ENCODE measurements at places on chromosomes 5 and 9.

DNA sequence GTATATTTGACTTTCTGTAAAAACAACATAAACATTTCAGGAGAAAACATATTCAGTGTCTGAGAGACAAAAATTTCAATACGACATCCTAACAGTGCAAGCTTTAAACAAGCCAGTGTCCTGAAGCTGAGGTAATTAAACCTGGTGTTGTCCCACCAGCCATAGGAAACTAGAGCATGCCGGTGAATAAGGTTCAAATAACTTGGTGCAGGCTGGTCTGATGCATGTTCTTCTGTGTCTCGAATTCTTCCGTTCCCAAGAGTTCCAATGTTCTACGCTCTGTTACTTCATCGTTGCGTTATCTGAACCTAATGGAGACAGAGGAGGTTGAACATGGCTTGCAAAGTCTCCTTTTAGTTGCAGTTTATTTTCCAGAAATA lies 48.9 kb downstream of the ADAMTS16 start:
- DNase-seq, result no peak

DNA sequence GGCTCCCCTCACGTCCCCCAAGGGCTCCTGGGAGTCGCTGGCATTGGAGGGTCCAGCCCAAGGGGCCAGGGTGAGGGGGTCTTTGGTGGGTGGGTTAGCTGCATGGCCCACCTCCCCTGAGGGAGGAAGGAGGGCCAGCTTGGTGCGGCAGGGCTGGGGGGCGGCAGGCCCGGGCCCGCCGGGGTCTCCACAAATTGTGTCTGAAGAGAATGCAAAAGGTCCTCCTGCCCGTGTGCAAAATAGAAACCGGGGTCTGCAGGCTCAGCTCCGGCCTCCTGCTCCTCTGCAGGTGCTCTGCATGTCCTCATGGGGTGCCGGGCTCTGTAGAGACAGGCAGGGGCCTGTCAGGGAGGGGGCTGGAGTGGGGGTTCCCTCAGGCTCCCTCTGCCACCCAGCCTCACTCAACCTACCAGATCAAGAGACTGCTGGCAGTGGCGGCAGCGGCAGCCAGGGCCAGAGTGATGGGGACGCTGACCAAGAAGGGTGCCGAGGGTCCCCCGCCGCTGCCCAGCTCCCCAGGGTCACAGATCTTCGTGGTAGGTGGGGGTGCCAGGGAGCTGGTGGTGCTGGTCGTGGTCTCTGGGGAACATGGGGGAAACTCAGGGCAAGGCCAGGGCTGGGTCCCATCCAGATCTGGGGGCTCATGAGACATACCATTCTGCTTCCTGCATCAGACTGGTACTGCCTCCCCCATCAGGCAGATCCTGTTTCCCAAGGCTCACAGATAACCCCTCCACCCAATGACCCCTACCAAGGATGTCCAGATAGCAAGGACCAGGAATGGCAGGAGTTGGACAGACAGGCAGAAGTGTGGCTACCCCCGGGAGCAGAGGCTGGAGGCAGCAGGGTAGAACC lies 29.2 kb upstream of the ENHO start:
- DNase-seq, result no peak

DNA sequence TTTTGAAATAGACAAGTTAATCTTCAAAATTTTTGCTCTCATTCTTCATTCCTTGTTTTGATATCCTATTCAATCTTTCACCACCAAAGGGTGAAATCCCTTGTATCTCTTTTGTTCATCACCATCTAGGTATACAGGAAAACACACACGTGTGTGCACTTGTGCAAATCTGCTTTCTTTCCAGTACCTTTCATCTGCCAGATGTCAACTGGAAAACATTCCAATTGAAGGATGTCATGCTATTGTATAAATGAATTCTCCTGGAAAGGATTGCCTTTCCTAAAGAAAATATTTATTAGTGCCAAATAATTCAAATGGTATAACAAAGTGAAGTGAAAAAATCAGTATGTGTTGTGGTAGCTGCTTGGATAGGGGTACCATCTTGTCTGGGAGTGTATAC lies 123.7 kb downstream of the RANBP17 start:
- DNase-seq, result no peak

DNA sequence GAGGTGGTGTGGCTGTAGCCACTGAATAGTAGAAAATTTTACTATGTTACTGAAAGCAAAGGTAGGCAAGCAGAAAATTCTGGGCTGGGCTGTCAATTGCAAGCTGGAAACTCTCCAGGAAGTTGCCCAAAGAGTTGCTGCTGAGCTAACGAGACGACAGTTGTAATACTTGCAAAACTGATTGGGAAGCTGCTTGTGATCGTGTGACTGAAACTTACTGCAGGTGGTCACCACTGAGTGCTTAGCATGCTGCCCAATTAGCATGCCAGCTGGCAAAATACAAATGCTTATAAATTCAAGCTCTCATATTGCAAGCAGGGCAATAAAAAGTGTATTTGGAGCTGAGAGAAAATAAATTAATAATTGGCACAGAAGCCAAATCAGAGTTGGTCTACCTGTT lies 758.5 kb upstream of the EDIL3 start:
- no peak for DNase-seq

- peak; percentile 69 for DNase-seq
These were observed 4.5 kb downstream of the FBXW5 start for GRCh38 chr9:136939996-136940525.

DNA sequence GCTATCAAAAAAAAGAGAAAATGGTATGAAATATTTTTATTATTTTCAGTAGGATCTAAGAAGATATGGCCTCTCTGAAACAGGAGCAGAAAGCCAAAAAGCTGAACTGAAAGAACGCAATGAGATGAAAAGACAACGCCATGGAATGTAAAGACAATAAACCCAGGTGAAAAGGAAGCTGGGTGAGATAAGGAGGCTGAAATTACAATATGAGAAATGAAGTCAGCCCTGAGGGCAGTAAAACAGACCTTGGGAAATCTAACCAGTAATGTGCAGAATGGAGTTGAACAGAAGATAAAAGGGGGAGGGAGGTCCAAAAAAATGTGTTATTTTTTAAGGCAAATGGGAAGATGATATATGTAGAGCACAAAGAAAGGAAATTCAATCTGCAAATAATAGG lies 265.3 kb downstream of the ENC1 start:
- DNase-seq, result no peak

- DNase-seq, result peak; percentile 60
These were observed 181.5 kb upstream of the RAI14 start for GRCh38 chr5:34474573-34475021.

DNA sequence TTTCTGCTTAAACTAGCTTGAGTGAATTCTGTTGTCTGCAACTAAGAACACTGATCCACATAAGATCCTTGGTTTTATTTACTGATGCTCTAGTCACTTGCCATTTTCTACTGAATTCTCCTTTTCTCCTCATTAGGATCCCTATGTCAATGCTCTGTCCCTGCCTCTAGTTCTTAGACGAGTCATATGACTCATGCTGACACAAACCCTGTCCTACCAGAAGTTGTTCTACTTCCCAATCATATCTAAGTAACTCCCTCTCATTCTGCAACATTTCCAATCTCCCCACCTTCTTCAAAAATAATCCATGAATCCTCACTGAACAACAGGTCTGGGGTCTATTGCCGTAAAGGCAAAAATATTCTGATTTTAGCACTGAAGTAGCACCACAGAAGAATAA lies 47.1 kb upstream of the DMRT1 start:
- DNase-seq, result no peak

GRCh38 chr5:79318935-79319614 lies 83.1 kb downstream of the JMY start:
- no peak for DNase-seq

- no peak for DNase-seq
These were observed 8.8 kb downstream of the KDM4C start for GRCh38 chr9:6766606-6767005.

GRCh38 chr5:32598997-32599549 lies 13.7 kb downstream of the SUB1 start:
- no peak for DNase-seq

GRCh38 chr9:105656131-105656921 lies 5.9 kb upstream of the TAL2 start:
- peak; percentile 9 for DNase-seq

- DNase-seq, result no peak
These were observed 3.2 kb upstream of the P4HA2 start for GRCh38 chr5:132230871-132231270.

- no peak for DNase-seq
These were observed 194.6 kb downstream of the AOPEP start for GRCh38 chr9:94921092-94921471.

DNA sequence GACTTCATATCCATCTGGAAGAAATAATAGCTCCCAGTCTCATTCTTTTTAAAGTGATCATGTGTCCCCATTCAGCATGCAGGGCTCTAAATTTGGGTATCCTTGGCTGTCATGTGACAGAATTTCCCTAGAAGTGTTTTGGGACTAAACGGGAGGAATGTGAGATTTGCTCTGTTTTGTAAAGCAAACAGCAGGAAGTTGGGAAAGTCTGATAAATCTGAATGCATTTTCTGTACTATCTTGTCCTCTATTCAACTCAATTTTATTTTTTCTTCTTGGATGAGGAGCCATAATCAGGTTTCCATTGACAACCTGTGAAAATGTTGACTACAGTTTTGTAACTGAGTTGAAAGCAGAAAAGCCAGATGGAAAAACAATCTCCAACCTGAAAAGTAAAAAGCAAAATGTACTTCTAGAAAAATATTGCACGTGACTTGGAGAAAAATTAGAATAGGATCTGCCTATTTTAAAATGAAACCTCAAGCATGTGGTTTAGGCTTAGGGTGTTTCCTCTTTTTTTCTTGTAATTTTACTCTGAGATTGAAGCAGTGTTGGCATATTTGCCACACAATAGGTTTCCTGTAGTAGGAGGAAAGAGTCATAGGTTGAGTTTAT lies 76.2 kb upstream of the IL6ST start:
- DNase-seq, result no peak

DNA sequence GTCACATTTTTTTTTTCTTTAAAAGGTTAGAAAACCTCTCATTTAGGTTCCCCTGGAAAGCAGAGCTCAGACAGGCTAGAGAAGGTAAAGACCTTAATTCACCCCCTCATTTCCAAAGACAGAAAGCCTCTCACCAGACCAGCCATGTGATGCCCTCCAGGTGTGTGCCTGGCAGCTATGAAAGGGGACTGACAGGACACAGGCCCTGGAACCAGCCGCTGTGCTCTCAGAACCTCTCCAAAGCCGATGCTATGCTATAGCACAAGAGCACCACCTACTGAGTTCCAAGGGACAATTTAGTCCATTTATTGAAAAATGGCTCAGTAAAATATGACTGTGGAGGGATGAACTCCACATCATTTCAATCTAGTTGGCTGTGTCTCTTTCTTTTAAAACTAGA lies 48.8 kb downstream of the FANCC start:
- DNase-seq, result peak; percentile 69

- no peak for DNase-seq
These were observed 11.5 kb upstream of the ALDH1B1 start for GRCh38 chr9:38380872-38381534.

DNA sequence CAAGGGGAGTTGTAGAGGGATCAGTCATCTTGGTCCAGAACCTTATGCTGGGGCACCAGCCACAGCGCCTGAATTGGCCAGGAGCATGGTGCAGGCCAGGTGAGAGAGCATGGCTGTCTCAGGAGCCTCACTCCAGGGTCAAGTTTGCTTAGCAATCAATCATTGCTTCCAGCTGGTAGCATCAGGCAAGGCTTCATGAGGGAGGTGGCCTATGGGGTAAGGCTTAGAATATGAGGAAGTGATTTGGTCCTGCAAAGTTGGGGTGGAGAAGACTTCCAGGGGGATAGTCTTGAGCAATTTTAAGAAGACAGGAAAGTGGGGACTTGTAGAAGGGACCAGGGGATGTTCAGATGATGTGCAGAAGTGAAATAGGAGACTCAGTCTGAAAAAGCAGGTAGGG lies 53.9 kb upstream of the PITX1 start:
- no peak for DNase-seq

GRCh38 chr5:582936-583635 lies 29.1 kb upstream of the CEP72 start:
- no peak for DNase-seq

- no peak for DNase-seq
These were observed 86.7 kb downstream of the PTCH1 start for GRCh38 chr9:95429948-95430620.

- no peak for DNase-seq
These were observed 492.6 kb downstream of the EBF1 start for GRCh38 chr5:158607088-158607487.

DNA sequence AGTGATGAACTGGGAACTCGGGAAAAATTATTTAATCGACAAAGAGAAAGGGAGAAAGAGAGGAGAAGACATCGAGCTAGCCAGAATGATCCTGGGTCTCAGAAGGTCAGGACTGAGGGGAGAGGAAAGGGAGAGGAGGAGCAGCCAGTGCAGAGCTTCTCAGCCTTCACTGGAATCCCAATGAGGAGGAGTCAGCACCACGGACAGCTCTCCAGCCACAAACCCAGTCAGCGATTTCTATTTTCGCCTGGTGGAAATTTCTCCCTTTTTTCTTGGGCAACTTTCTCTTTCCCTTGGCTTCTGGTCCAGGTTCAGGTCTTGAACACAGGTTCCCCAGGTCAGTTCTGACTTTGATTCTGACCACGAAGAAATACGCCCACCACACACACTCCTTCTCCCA lies 1.6 kb upstream of the BRINP1 start:
- peak; percentile 63 for DNase-seq
